ENCODE measurements at places on chromosomes 3 and 15.

- peak; percentile 20 for DNase-seq
Measured at GRCh38 chr15:60350108-60350507, 47.7 kb downstream of the ANXA2 start.

GRCh38 chr3:133915685-133916658 lies 20.3 kb upstream of the RAB6B start:
- DNase-seq = no peak

GRCh38 chr3:27978440-27978839 lies 256.3 kb upstream of the EOMES start:
- no peak for DNase-seq

DNA sequence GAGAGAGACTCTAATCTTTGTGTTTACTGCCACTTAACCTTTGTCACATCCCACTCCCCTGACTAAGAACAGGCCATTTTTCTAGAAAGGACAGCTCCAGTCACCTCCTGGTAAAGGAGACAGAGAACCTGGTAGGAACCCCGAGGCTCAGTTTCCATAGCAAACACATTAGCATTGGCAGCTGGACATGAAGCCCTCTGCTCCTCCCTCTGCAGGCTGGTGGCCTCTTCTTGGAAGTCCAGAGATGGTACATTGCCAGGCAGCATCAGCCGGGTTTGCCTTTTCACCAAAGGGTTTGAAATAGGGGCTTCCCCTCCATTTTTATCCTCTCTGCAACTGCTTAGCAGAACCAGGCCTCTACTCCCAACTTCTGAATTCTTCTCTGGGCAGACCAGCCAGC lies 213.4 kb upstream of the SEMA6D start:
- peak; percentile 18 for DNase-seq

DNA sequence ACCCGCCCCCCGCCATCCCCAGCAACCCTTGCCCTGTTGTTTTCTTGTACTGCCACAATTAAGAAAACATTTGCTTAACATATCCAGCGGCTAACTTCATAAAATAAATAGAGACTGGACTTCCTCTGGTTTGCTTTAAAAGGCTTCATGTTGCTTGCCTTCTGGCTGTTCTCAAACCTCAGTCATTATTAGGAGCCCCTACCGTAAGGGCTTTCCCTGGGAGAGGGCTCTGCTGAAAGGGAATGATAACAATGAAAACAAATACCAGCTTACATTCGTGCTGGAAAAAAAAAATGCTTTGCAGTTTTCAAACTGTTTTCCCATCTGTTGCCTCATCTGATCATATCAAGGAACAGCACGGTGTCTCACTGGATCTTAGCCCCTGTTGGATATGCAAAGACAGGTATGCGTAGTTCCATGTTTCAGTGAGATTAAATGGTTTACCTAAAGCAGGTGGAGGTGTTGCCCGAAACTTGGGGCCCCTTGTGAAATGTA lies 77.2 kb upstream of the VGLL4 start:
- peak; percentile 80 for DNase-seq

GRCh38 chr15:63013052-63013808 lies 29.3 kb upstream of the TPM1 start:
- DNase-seq = no peak

DNA sequence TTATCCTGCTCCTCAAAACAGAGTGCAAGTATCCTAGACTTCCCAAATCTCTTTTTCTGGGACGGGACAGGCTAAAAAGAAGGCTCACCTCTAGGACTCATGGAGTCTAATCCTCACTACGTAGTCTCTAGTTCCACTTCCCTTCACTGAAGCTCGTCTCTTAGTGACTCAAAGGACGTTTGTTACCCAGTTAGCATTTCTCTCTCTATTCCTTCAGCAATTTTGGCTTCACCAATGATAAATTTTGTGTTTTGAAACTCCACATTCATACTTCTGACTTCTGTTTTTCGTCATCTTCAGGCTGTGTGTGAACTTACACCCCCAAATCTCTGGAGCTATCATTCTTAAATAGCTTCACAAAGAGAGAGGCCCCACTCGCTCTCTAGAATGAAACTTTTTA lies 627.1 kb downstream of the NAALADL2 start:
- no peak for DNase-seq

DNA sequence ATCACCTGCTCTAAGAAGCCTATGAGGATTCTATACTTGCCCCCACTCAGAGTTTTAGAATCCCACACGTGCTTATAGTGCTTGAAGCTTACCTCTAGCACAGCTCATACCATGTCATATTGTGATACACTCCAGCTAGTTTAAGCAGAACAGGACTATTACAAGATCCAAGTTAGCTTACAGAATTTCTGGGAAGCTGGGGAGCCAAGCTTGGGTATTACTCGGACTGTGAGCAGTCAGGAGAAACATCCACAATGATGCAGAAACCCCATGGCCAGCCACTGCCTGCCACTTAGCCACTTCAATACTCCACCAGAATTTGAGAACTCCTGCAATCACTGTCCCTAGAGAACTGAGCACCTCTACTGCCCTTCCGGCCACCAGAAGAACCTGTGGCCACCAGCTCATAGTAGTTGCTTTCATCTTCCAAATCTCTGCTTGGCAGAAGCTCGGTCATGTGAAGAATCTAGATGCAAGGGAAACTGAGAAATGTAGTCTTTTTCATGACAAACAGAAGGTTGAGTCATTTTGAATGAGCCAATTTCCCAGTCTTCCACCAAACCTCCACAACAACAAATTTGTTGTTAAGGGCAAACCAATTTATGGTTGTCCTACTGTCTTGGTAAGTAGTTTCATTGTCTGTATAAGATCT lies 27.7 kb upstream of the SSR3 start:
- DNase-seq = no peak

GRCh38 chr3:65126527-65127410 lies 439.0 kb upstream of the ADAMTS9 start:
- DNase-seq = no peak

DNA sequence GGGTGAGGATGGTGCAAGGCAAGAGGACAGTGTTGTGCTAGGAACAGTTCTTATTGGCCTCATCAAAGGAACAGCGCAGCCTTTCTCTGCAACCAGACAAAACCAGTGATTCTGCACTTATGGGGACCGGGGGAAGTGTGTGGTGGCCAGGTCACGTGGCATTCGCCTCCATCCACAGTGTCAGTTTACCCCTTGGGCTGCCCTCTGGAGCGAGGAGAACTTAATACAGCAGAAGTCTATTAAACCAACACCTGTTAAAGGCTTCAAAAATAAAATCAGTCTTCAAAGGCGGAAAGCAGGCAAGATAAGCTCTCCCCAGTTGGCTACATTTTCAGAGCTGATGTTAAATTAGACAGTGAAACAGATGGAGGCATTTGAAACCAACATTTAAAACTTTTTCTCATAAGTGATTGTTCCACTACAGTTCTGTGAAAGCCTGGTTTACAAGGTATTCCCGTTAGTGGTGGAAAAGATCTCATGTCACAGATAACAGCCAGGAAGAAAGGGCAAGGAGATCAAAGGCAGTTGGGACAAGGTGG lies 75.2 kb downstream of the LRIG1 start:
- no peak for DNase-seq

- peak; percentile 71 for DNase-seq
Measured at GRCh38 chr15:52745326-52746161, 44.6 kb downstream of the ONECUT1 start.

DNA sequence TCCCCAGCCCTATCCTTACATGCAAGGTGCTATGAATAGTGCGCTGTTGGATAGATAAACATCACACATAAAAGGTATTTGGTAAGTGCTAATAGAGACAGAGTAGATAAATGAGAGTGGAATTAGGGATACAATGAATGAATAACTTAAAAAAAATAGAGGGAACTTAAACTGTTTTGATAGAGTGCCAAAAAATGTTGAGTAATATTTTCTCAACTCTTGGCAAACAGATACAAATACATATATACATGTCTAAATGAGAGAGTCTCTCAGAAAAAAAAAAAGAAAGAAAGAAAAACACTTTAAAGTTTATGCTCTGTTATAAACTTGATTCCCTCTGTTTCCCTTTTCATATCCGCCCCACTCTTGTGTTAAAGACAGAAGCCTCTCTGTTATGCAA lies 667.4 kb downstream of the ROBO2 start:
- DNase-seq = peak; percentile 39

- no peak for DNase-seq
Measured at GRCh38 chr3:157585386-157585785, 82.2 kb upstream of the VEPH1 start.

DNA sequence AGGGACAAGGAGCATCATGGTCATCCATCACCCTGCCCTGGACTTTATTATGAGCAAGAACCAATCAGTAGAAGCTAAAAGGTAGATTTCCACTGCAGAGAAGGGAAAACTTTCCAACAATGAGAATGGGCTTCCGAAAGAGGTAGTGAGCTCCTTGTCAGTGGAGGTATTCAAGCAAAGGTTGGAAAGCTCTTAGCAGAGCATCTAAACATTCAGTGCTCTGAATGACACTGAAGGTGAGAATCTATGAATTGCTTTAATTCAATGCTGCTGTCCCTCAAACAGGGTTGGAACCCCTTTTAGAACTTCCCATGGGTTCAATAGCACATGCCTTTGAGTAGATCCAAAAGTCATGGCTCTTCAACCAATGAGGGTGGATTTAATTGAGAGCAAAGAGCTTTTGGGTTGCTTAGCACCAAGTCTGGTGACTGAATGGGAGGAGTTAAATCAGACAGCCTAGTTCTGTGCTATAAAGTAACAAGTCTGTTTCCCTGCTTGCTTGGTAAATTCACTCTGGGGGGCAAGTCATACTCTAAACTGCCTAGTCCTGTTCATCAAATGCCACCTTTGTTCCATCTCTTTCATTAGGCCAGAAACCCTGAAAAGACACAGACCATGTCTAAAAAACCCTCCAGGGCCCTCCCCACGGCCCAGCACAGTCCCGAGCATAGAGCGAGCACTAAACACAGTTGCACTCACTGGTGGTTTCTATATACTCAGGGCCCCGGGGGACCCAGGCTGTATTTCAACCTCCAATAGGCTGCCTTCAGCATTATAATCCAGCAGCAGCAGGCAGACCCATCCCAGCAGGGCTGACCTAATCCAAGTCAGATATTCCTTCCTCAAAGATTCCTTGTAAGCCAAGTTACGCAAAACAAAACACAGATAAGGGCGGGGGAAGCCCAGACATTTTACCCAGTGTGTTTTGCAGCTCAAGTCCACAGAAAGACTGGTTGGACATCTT lies 161.2 kb downstream of the MEGF11 start:
- peak; percentile 27 for DNase-seq

- no peak for DNase-seq
Measured at GRCh38 chr15:90419206-90419605, 31.2 kb downstream of the IQGAP1 start.

- DNase-seq = no peak
Measured at GRCh38 chr15:79858469-79858868, 38.3 kb downstream of the MTHFS start.

- no peak for DNase-seq
Measured at GRCh38 chr3:124805671-124806070, 75.4 kb downstream of the UMPS start.

DNA sequence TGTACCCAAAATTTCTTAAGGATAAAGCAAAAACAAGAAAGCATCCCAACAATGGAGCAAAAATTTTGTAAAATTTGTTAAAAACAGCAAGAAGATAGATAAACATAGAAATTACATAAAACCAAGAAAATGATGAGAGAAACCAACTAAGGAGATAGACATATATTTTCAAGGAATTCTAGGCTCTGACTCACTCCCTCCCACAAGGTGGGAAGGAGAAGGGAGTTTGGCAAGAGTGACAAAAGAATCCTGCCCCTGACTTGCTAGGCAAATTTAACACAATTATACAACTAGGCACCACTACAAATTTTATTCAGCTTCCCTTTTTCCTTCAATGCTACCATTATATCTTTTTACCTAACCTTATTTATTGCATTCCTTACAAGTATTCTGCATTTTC lies 70.9 kb downstream of the MYO9A start:
- DNase-seq = no peak

GRCh38 chr15:66673410-66674322 lies 28.4 kb upstream of the SMAD6 start:
- DNase-seq = peak; percentile 54

DNA sequence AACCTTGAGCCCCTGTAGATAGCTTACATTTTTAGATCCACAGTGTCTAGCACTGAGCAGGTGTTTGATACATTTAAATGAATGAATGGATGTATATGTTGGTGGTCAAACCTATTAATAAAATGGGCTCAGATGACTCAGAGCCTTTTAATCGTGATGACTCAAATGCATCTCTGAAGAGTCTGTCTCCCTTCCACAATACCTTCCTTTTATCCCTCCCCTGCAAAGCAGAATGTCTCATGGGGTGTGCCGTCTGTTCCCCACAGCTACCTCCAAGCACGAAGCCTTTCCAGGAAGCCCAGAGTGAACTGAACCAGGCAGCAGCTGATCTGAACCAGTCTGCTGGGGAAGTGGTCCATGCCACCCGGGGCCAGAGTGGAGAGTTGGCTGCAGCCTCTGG lies 303.5 kb upstream of the TPM1 start:
- DNase-seq = peak; percentile 9

GRCh38 chr3:165805946-165806561 lies 31.2 kb downstream of the BCHE start:
- DNase-seq = no peak

- DNase-seq = no peak
Measured at GRCh38 chr15:99568625-99569352, 3.0 kb downstream of the MEF2A start.

Data from NCI-H69 (cell line).